ENCODE measurements at places on chromosomes 3 and 15. TPM values are rescaled to one million over a fixed set of nuclear protein-coding genes. Genes with fewer than 3 reads are reported as not detected.

DNA sequence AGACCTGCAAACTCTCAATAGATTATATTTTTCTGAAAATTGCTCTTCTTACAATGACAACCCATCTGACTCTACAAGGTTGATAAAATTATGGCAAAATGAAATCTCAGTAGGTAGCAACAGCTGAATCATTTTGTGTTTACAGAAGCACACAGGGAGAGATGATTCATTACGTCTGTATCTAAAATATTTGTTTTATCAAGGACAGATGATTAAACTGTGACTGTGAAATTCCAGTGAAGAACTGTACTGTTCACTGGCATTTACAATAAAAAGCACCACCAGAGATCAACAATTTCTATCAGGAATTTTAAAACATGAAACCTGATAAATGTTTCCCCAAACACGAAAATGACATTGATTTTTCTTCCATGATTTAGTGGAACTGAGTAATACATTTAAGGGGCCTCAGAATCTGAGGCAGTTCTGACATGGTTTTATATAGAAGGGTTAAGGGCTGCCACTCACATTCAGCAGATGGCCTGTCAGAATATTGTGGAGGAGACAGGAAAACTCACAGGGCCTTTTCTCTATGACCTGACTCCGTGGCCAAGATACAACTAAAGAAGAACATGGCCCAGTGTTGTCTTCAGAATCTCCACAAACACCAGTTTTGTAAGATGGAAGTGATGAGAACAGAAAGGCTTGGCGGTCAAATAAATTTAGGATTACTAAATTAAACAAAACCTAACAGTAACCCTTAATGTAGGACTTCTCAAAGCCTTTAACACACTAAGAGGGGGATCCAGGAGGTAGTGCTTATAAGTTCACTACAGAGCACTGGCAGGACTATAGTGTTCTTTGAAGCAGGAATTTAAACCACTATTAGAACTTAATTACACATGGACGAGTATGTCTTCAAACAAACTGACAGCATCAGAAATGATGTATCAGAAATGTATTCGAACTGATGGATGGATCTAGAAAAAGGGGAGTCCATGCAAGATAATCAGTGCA, 25.9 kb downstream of the RAD18 start:
- DNase-seq, result no peak

DNA sequence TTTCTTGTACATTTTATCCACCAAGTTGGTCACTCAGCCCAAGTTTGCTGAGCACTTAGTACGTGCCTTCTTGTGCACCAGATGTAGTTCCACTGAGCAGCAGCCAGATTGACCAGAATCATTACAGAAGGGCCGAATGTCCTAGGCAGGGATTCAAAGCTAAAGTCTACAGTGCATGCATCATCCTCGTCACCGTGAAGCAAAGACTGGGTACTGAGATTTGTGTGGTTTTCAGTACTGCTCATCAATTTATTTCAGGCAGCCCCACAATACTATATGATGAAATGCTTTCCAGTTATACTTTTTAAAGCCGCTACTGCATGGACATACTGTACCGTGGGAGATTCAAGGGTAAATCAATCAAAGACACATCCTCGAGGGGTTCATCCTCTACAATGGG, 227.0 kb downstream of the ARRDC4 start:
- no peak for DNase-seq

DNA sequence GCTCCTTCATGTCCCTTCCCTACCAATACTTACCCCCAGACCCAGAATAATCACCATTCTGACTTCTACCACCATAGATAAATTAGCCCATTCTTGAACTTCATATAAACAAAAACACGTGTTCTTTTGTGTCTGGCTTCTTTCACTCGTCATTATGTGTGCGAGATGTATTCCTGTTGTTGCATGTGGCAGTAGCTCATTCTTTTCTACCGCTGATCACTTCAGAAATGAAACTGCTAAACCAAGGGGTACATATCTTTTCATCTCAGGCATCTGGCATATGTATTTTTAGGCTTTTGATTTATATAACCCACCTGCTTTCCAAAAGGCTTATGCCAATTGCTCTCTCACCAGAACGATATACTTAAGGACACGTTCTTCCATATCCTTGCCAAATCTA, 13.8 kb upstream of the SCG3 start:
- no peak for DNase-seq

DNA sequence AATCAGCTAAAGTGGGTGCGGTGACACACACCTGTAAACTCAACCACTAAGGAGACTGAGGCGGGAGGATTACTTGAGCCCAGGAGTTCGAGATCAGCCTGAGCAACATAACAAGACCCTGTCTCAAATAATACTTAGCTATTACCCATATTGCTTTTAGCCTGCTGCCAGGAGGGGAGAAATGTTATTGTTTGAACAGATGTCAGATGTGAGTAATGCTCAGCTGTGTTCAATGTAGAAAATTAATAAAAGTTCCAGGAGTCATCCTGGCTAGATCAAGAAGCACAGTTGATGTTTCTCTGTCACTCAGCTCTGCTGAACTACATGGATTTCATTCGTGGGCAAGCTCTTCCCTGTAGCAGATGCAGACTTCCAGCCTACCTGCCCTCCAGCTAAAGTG, 22.2 kb downstream of the LSM3 start:
- DNase-seq, result no peak

DNA sequence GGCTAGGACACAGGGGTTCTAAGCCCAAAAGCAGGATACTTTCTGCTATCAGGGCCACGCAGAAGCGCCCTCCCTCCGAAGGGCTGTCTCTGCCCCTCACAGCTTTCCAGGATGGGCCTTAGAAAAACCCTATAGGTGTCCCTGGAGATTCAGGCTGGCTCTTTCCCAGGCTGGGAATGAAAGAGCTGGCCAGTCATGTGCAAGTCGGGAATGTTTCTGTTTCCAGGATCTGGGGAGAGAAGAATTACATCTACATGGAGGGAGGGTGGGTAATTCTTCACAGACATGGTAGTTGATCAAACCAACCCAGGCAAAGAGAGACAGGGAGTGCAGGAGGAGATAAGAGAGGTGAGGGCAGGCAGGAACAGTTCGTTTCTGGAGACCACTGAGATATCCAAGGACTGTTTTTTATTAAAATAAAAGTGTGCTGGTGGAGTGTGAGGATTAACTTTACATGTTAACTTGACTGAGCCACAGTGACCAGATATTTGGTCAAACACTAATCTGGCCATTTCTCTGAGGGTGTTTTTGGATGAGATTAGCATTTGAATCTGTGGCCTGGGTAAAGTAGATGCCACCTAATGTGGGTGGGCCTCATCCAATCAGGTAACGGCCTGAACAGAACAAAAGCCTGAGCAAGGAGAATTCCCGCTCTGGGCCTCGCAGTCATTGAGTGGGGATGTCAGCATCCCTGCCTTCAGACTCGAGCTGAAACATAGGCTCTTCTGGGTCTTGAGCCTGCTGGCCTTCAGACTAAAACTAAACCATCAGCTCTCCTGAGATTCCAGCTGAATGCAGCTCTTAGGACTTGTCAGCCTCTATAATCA, 15.3 kb downstream of the NUP210 start:
- DNase-seq, result no peak

DNA sequence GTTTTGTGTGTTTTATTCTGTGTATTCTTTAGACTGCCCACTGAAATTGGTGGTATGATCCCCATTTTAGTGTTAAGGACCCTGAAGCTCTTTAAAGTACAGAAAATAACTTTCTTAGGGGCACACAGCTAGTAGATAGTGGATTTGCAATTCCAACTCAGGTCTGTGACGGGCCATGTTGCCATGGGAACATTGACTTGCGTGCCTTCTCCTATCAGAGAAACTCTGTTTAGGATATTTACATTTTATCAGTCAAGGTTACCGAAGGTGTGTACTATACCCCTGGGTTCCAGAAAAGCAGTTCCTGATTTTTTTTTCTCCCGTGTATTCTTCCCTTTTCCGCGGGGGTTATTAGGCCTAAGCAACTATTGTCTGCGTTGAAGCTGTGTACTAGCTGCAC, 19.4 kb downstream of the MYZAP start:
- DNase-seq, result peak; percentile 41

- no peak for DNase-seq
Observed at GRCh38 chr3:31580645-31581044, 47.9 kb downstream of the STT3B start.

DNA sequence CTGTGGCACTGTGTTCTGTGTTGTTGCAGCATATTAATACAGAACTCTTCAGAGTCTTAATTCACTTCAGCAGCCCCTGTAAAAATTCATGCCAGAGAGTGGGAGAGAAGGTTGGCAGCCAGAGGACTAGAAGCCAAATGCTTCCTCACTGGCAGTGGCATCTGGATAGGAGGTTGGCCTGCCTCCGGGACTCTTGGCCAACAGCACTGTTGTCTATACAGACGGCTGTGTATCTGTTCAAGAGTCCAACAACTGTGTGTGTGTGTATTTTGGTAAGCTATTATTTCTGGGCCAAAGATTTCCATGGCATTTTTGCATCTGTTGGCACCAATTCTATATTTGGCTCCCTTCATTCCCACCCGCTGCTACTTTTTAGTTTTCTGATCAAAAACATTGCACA, 156.0 kb upstream of the SOX2 start:
- no peak for DNase-seq

GRCh38 chr3:14507757-14508504, 32.2 kb downstream of the GRIP2 start:
- DNase-seq, result peak; percentile 47

DNA sequence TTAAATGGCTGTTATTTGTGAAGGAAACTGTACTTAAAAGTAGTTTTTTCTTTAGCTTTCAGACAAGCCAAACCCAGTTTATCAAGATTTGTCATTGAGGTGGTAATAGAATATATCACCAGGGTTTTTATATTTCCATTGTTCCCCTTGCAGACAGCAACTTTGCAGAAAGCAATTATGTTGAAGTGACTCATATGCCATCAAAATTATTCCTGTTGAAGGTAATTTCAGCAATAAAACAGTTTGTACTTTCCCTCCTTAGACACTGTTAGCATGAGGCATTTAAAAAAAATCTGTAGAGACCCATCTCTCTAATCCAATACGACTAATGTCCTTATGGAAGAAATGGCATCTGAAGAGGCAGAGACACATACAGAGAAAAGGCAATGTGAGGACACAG, 219.0 kb downstream of the NFKBIZ start:
- DNase-seq, result no peak

GRCh38 chr3:40086890-40087883, 222.3 kb upstream of the EIF1B start:
- no peak for DNase-seq

GRCh38 chr3:149535333-149535685, 60.8 kb downstream of the TM4SF4 start:
- no peak for DNase-seq

- DNase-seq, result no peak
Observed at GRCh38 chr3:119738741-119739140, 35.9 kb downstream of the CFAP91 start.

- DNase-seq, result no peak
Observed at GRCh38 chr3:188343894-188344293, 189.9 kb downstream of the LPP start.

DNA sequence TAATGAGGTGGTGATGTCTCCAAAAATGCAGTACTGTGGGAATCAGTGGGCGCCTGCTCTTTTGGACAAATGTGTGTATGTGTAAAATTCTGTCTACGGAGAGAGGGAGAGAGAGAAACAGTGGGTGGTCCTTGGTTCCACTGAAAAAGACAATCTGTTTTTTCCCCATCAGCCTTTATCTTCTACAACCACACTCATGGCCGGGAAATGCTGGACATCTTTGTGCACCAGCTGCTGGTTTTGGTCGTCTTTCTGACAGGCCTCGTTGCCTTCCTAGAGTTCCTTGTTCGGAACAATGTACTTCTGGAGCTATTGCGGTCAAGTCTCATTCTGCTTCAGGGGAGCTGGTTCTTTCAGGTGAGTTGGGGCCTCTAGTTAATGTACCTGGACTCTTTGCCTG, 51.2 kb upstream of the ADGRG7 start:
- DNase-seq, result no peak

DNA sequence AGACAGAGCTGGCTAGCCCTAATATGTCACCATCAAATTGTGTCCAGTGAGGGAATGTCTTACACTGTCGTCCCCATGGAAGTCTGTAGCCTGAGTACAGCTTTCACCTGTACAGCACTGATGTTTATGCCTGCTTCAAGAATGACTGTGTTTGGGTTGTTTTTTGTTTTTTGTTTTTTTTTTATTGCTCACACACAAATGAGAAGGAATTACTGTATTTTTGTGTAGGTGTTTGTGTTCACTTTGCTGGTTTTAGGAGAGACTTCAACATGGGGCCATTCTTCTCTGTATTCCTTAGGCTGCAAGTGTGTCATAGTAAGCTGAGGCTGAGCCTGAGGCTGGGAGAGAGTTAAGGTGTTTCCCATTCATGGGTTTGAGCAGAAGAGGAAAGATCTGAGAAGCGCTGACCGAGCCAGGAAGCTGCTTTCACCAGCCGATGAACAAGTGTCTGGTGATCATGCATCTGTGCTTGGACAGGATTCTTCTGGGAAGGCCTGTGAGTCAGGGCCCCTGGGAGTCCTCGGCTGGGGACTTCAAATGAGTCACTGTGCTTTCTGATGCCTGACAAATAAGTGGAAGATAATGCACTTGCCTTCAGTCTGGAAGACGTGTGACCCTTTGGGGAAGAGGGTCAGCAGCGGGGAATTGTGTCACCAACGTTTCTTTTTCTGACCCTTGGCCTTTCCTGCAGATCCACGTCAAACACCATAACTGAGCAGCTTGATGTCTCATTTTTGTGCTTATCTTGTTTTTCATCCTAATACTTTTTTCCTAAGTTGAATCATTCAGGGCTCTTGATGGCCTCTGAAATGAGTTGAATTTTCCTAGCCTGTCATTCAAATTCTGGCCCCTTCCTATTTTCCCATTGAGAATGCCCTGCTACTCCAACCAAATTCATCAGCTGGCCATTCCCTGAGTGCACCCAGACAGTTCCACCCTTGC, 36.7 kb upstream of the ZBTB38 start:
- DNase-seq, result peak; percentile 87

GRCh38 chr3:2082871-2083480, 15.7 kb upstream of the CNTN4 start:
- no peak for DNase-seq

DNA sequence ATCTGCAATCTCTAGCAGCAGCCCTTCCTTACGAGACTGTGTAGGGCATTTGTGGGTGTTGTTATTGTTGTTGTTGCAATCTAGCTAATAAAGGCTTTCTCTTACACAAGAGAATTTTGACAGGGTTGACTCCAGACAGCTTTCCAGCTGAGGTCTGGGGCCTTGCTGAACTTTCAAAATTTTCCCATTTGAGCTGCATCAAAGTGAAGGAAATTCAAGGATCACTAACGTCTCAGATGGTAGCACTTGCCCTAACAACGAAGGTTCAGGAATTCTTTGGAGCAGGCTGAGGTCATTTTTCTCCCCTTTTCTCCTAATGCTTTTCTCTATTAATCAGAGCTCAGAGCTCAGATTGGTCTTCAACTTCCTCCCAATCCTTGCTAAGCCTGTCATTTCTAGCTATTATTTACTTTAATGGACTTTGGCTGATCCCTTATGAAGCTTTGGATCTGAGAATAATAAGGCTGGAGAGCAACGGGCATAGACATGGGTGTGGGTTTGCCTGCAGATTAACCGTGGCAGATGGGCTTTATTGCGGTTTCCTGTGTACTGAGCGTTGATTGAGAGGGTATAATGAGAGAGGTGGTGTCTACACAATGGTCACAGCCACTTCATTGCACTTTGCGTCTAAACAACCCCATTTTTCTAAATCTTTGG, 614.0 kb upstream of the AGTR1 start:
- no peak for DNase-seq

Gene CHST2
- 2.4 TPM for total RNA-seq

Gene CYFIP1
- total RNA-seq, result 35.6 TPM

Gene ZNF654
- total RNA-seq, result 14.7 TPM

Gene CCDC80
- total RNA-seq, result 122 TPM

Gene AQP9
- total RNA-seq, result 2.9 TPM

Gene CLEC3B
- total RNA-seq, result 77.1 TPM

Gene EEF1AKMT4
- total RNA-seq, result 1.5 TPM

Gene PIERCE2
- total RNA-seq, result 3.2 TPM

Gene DAZL
- not detected for total RNA-seq
